ENCODE measurements at places on chromosomes 16 and 17.

GRCh38 chr16:58366247-58367031, 25.8 kb upstream of the GINS3 start:
- no peak for DNase-seq

DNA sequence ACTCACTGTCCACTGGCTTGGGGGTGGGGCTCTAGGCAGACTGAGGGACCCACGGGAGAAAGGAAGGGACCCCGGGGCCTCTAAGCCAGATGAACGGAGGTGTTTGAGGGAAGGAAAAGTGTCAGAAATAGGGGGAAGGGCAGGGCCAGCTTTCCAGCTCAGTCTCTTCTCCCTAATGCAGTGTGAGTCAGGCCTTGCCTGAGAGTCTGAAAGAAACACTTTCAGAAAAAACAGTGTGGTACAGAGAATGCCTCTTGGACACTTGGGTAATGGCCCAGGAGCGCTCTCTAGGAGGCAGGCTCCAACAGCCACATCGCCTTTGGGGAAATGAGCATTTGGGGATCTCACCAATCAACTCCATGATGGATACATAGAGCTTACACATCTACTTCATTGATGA, 46.9 kb downstream of the NDEL1 start:
- no peak for DNase-seq

DNA sequence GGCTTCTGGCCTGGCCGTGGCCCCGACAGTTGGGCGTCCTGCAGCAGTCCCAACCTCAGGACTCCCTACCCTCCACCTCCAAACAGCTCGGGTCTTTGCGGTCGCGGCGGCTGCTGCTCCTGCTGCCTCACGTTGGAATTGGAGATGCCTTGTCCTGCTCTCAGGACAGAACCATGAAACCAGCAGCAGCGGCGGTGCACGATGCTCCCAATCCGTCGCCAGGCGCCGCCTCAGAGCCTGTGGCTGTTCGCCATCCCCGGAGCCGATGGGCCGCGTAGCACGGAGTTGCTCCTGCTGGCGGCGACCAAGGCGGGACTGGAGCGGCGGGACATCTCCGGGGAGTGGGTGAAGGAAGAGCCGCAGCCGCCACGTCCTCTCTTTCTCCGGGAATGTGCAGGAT, 1965.9 kb downstream of the TP53TG3F start:
- DNase-seq, result no peak

GRCh38 chr16:62067981-62068380, 31.7 kb upstream of the CDH8 start:
- DNase-seq, result no peak

- DNase-seq, result no peak
These were observed 174.3 kb upstream of the CHMP6 start for GRCh38 chr17:80817321-80817845.

DNA sequence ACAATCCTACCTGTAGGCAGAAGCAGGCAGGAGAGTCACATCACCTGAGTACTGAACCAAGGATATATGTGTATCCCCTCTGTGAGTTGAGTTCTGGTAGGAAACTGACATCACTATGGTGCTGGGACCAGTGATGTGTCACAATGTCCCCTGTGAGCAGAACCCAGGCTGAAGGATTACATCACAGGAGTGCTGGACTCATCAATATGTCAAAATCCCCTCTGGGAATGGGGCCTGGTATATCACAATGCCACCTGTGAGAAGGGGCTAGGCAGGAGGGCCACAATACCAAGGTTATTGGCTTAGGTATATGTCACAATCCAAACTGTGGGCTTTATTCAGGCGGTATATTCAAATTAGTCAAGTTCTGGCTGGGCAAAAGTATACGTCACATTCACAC, 2098.3 kb downstream of the TP53TG3F start:
- no peak for DNase-seq

DNA sequence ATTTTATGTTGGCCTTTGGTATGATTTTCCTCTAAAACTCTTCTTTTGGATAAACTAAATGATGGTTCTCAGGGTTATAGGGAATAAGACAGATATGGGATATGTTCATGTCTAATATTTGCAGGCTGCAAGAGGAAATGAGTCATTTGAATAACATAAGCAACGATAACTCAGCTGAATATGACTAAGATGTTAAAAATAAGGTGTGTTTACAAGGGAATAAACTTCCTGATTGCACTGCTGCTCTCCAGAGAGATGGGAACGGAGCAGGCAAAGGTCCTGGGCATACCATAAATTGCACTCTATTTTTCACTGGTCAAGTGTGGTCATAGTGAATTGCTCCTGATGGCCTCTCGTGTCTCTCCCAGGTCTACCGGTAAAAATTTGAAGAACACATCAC, 666.2 kb downstream of the TOX3 start:
- no peak for DNase-seq

DNA sequence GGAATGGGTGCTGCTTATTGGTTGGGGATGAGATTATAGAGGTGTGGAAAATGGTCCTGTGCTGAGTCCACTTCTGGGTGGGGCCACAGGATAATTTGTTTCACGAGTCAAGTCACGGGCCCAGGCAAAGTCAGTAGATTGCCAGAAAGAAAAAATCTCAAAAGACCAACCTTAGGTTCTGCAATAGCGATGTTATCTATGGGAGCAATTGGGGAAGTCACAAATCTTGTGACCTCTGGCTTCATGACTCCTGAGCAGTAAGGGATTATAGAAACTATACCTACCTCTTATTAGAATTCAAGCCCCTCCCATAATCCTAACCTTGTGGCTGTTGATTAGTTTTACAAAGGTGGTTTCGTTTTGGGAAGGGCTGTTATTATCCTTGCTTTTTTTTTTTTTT, 31.4 kb downstream of the WWP2 start:
- no peak for DNase-seq

DNA sequence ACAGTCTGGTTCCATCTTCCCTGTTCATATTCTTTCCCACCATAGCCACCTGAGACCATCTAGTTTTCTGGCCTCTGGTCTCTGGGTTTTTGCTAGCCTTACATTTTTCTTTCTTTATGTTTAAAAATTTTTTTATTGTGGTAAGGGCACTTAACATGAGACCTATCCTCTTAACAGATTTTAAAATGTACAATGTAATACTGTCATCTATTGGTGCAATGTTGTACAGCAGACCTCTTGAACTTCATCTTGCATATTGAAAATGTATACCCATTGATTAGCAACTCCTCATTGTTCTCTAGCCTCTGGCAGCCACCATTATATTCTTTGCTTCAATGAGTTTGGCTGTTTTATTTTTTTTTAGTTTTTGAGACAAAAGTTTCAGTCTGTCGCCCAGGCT, 39.2 kb downstream of the ITGAM start:
- no peak for DNase-seq

GRCh38 chr16:68943961-68944360, 100.6 kb downstream of the TANGO6 start:
- DNase-seq, result no peak

- DNase-seq, result no peak
These were observed 1.6 kb downstream of the TRADD start for GRCh38 chr16:67157892-67158635.

GRCh38 chr17:15488557-15488956, 21.1 kb upstream of the CDRT4 start:
- DNase-seq, result no peak

DNA sequence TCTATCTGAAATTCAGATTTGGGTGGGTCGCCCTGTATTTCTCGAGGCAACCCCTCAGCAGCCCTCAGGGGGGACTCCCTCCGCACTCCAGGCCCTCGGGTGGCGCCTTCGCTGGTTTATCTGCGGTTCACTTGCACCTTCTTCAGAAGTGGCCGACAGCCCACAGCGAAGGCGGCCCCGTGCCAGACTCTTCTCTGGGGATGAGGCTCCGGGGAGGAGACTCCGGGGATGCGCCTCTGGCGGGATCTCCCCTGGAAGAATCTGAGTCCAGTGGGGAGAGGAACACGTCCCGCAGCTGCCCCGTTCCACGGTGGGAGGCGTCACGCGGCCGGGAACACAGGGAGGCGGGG, 63.9 kb upstream of the DNAJA2 start:
- no peak for DNase-seq

DNA sequence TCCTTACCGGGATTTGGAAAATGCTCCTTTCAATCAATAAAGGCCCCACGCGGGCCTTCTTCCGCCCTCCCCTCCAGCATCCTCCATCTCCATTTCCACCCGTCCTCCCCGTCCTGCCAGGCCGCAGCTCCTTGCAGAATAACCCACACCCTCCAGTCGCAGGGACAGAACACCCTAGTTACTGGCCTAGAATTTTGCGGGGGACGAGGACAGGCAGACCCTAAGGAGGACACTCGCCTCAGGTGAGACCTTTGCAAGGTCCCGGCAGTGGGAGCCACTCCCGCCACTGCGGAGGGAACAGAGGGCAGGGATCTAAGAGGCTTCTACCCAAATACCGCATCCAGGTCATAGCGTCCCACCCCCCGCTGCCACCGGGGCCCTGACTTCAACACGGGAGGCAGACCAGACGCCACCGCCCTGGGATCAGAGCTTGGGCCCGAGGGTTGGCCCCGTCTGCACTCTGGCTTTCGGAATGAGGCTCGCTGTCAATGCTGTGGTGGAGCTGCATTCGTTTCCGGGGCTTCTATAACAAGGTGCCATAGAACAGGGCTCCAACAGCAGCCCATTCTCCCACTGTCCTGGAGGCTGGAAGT, 26.8 kb downstream of the SLC25A10 start:
- no peak for DNase-seq

GRCh38 chr17:34592002-34592401, 12.6 kb downstream of the TMEM132E start:
- DNase-seq, result no peak

DNA sequence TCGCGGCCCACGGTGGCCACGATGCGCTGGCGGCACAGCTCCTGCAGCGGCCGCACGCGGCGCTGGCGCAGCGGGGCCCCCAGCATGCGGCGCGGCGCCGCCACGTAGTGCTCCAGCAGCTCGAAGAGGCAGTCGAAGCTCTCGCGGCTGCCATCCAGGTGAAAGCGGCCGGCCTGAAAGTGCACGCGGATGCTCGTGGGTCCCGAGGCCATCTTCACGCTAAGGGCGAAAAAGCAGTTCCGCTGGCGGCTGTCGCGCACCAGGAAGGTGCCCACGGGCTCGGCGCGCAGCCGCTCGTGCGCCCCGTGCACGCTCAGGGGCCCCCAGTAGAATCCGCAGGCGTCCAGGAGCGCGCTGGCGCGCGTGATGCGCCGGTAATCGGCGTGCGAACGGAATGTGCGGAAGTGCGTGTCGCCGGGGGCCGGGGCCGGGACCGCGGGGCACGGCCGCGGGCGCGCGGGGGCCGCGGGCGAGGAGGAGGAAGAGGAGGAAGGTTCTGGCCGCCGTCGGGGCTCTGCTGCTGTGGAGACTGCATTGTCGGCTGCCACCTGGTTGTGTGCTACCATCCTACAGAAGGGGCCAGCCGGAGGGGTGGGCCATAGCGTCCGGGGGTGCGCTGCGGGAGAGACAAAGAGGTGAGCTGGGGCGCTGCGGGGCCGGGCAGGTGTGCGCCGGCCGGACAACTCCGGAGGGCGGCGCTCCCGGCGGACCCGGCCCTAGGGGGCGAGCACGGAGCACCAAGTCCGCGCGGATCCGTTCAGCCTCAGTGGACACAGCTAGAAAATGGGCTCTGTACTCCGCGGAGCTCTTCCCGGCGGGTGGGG, 879 bp downstream of the SOCS1 start:
- no peak for DNase-seq

DNA sequence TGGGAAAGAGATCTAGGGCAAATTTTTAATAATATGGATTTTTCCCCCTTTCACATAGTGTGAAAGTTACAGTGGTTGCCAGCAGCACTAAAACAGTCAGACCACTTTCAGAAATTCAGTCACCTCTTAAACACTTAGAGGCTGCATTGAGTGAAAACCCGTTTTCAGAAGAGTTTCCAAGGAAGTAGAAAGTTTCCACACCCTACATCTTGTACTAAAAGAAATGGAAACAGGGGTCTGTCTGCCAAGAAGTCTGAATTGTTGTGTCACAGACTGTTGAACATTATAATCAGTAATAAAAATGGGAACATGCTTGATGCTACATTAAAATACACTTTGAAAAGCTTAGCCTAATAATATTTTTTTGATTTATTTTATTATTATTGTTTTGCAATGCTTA, 278.9 kb upstream of the KCNJ16 start:
- DNase-seq, result no peak

- DNase-seq, result no peak
These were observed 718 bp upstream of the RPH3AL start for GRCh38 chr17:353213-353837.

DNA sequence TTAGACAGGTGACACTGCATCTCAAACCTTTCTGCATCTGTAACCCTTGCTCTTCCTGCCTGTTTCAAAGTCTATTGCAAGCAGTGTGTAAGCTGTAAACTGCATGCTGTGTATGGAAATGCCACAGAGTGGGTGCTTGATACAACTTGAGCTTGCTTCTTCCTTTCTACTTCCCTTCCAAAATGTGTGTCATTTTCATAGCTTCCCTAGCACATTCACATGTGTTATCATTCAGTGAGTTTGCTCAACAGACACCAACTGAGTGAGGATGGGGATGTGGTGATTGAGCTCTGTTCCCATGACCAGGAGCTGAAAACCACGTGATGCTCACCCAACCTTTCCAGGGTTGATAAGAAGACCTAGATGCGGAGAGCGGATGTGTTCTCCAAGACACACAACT, 111.1 kb downstream of the VAT1L start:
- no peak for DNase-seq

DNA sequence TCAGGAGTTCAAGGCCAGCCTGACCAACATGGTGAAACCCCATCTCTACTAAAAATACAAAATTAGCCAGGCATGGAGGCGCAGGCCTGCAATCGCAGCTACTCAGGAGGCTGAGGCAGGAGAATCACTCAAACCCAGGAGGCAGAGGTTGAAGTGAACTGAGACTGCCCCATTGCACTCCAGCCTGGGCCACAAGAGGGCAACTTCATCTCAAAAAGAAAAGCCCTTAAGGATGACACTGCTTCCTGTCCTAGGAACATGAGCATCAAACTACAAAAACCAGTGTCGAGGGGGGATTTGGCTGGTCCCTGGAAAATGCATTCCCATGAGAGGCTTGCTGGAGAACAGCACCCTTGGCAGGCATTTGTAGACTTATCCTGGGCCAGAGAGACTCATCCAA, 449.5 kb upstream of the PSMD7 start:
- no peak for DNase-seq

- no peak for DNase-seq
These were observed 1032.2 kb downstream of the CDH11 start for GRCh38 chr16:64089697-64090096.

DNA sequence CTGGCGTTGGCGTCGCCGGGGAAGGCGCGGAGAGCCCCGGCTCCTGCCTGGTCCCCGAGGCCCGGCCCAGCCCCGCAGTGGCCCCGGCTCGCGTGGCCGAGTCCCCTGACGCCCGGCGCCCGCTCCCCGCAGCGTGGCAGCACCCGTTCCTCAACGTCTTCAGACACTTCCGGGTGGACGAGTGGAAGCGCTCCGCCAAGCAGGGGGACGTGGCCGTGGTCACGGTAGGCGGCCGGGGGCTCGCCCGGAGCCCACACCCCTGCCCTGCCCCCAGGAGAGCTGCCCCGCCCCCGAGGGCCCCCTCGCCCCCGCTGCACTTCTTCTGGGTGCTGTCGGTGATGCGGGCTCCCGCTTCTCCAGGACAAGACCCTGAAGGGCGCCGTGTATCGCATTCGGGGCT, 466 bp downstream of the WDR90 start:
- DNase-seq, result no peak

All from KG1 (cell line).